Endodermal cell (in vitro differentiated cells): ENCODE measurements at places on chromosomes 13 and 19. TPM values are rescaled to one million over a fixed set of nuclear protein-coding genes. Genes with fewer than 3 reads are reported as not detected.

GRCh38 chr13:59776924-59777690 lies 386.6 kb downstream of the DIAPH3 start:
- peaks cover 33% of the 10 kb centered on the region for H3K36me3 ChIP-seq
- no peaks in the 10 kb centered on the region for H3K4me1 ChIP-seq
- H3K27ac ChIP-seq, result no peak overlapping the region
- H3K4me3 ChIP-seq, result no peak overlapping the region

GRCh38 chr13:48908381-48909055 lies 67.2 kb upstream of the FNDC3A start:
- no peaks in the 10 kb centered on the region for H3K4me1 ChIP-seq
- H3K36me3 ChIP-seq, result no peaks in the 10 kb centered on the region
- H3K27me3 ChIP-seq, result no peaks in the 10 kb centered on the region
- no peak overlapping the region for H3K4me3 ChIP-seq

- no peak overlapping the region for H3K4me3 ChIP-seq
- no peak overlapping the region for H3K27ac ChIP-seq
- no peak for DNase-seq
- peaks cover 5% of the 10 kb centered on the region for H3K27me3 ChIP-seq
- H3K36me3 ChIP-seq, result no peaks in the 10 kb centered on the region
- no peaks in the 10 kb centered on the region for H3K4me1 ChIP-seq
These were observed 3.3 kb downstream of the MTIF3 start for GRCh38 chr13:27446986-27447583.

DNA sequence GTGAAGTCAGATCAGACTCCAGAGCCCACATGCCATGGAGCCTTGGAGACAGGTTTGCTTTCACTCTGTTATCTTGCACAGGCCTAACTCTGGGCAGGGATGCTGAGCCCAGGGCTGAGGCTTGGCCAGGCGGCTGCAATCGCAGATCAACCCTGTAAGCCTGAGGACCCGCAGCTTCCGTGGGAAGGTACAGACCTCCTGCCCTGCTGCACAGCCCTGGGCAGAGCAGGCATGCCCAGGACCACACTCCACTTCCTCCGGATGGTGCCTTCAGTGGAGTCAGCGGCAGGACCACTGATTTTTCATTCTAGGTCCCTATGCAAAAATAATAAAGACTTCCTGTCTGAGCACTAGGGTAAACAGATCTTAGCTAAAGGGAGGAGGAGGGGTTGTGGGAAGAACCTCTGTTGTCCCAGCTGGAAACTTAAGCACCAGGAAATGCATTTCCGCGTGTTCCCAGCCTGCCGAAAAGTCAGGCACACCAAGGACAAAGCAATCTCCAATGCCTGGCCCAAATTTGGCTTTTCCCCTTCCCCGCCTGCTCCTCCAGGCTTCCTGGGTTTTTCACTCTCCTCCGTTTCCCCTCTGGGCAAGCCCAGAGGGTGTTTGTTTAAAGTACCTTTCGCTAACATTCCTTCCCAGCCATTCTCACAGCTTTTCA lies 87.3 kb downstream of the KCTD15 start:
- H3K4me3 ChIP-seq, result peak overlapping the region; percentile 4
- no peaks in the 10 kb centered on the region for H3K27me3 ChIP-seq
- no peaks in the 10 kb centered on the region for H3K36me3 ChIP-seq
- peaks cover 4% of the 10 kb centered on the region for H3K4me1 ChIP-seq

- H3K4me3 ChIP-seq, result no peak overlapping the region
- H3K36me3 ChIP-seq, result no peaks in the 10 kb centered on the region
- no peaks in the 10 kb centered on the region for H3K27me3 ChIP-seq
These were observed 4.4 kb downstream of the CILP2 start for GRCh38 chr19:19542507-19542906.

DNA sequence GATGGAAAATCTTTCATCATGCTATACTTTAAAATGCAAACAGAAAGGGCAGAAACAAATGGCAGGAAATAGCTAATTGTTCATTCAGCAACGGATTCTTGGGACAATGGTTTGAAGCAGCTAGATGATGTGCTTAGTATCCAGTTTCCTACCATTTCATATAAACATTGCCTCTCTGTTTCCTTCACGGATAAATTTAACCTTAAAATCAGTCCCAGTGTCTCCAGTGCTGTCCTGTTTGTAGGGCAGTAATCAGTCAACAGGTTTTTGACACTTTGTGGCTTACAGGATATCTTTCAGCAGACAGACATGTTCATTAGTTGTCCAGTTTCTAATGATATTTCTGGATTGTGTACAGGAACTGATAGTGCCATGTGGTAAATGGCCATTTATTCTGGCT lies 24.7 kb upstream of the RB1 start:
- H3K4me3 ChIP-seq, result no peak overlapping the region
- no peaks in the 10 kb centered on the region for H3K27me3 ChIP-seq
- H3K27ac ChIP-seq, result no peak overlapping the region
- H3K36me3 ChIP-seq, result no peaks in the 10 kb centered on the region

DNA sequence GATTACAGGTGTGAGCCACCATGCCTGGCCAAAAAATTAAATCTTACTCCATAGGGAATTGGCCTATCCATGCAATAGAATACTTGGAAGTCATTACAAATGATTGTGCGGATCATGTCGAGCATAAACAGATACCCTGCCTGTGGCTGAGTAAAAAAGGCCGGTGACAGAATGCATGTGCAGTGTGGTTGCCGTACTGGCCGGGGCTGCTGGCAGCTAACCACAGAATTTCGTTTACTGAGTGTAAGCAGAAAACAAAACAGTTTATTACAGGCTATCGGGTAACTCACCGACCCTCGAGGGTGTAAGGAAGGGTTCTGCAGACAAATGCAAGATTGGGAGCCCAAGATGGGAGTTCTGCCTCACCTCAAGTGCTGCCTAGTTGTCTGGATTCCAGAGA lies 127.7 kb downstream of the ZIC5 start:
- H3K36me3 ChIP-seq, result no peaks in the 10 kb centered on the region
- no peak overlapping the region for H3K4me3 ChIP-seq
- no peak overlapping the region for H3K27ac ChIP-seq
- H3K27me3 ChIP-seq, result no peaks in the 10 kb centered on the region
- H3K4me1 ChIP-seq, result peaks cover 4% of the 10 kb centered on the region

- no peaks in the 10 kb centered on the region for H3K27me3 ChIP-seq
- H3K4me1 ChIP-seq, result no peaks in the 10 kb centered on the region
- H3K36me3 ChIP-seq, result no peaks in the 10 kb centered on the region
- no peak overlapping the region for H3K27ac ChIP-seq
- peak; percentile 90 for DNase-seq
- no peak overlapping the region for H3K4me3 ChIP-seq
These were observed 15.5 kb downstream of the CEACAM1 start for GRCh38 chr19:42512743-42513304.

DNA sequence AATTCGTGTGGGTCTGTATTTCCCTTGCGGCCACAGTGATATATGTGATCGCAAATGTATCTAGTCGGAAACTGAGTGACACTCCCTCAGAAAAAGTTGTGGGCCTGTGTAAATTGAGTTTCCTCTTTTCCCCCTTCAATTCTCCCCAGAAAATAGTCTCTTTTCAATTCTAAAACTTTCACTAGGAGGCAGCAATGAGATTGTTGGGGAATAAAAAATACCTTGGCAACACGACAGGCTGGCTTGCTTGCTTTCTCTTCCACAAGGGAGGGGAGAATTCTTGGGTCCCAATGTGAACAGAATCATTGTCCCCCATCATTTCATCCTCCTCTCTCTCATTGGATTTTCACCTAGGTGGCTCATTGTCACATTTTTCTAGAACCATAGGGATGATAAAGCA lies 3.7 kb upstream of the SOX21 start:
- H3K36me3 ChIP-seq, result no peaks in the 10 kb centered on the region
- H3K4me3 ChIP-seq, result no peak overlapping the region
- H3K4me1 ChIP-seq, result peaks cover 13% of the 10 kb centered on the region
- no peak overlapping the region for H3K27ac ChIP-seq

GRCh38 chr13:94140511-94140910 lies 339.0 kb downstream of the DCT start:
- H3K4me1 ChIP-seq, result peaks cover 5% of the 10 kb centered on the region
- H3K36me3 ChIP-seq, result no peaks in the 10 kb centered on the region
- no peaks in the 10 kb centered on the region for H3K27me3 ChIP-seq

DNA sequence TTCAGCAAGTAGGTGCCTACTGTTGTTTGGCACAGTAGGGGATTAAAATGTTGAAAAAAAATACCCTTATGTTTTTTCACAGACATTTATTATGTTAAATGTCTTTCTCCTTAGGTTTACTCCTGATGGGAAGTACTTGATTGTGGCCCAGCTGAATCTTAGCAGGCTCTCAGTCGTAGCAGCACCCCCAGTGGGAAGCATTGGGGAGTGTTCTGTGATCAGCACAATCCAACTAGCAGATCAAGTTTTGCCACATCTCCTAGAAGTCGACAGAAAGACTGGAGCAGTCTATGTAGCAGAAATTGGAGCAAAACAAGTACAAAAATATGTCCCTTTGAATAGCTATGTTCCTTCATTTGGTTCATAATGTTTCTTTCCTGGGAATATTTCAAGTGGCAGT lies 9.3 kb downstream of the NHLRC3 start:
- peaks cover 9% of the 10 kb centered on the region for H3K36me3 ChIP-seq
- peak; percentile 80 for DNase-seq
- H3K27ac ChIP-seq, result no peak overlapping the region

DNA sequence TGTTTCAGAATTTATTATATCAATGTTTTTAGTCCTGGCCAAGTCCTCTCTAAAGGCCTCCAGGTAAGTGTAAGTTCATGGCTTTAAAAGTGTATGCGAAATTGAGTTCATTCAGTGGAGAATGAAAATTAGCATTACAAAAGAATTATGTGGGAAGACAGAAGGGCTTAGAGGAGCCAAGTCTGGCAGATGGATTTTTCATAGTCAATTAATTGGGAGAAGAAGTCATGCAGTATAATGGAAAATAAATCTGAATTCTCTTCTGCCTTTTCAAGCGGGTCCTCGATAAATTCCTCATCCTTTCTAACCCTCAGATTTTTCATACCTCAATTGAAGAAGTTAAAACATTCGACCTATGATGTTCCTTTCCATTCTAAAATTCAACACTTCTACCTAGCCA lies 394.2 kb downstream of the ITGBL1 start:
- H3K27me3 ChIP-seq, result peaks cover 10% of the 10 kb centered on the region
- H3K27ac ChIP-seq, result no peak overlapping the region
- no peaks in the 10 kb centered on the region for H3K36me3 ChIP-seq
- peaks cover 2% of the 10 kb centered on the region for H3K4me1 ChIP-seq
- H3K4me3 ChIP-seq, result no peak overlapping the region

GRCh38 chr13:25213715-25214114 lies 41.6 kb upstream of the AMER2 start:
- H3K27me3 ChIP-seq, result no peaks in the 10 kb centered on the region
- no peak overlapping the region for H3K27ac ChIP-seq
- no peaks in the 10 kb centered on the region for H3K36me3 ChIP-seq
- H3K4me1 ChIP-seq, result no peaks in the 10 kb centered on the region
- H3K4me3 ChIP-seq, result no peak overlapping the region
- peak; percentile 49 for DNase-seq

DNA sequence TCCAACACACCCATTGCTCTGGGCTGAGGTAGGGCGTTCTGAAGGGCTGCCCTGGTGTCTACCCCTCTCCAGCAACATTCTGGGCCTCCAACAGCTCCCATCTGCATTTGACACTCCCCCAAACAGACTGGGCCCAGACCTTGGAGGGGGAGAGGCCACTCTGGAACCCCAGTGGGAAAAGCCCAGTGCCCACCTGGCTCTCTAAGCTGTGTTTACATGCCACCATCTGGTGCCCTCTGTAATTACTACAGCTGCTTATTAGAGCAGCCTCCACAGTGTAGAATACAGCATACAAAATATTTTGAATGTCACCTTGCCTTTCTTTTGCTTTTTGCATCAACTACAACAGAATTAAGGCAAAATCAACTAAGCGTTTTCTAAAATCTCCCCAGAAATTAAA lies 35.8 kb upstream of the TM9SF2 start:
- H3K4me1 ChIP-seq, result no peaks in the 10 kb centered on the region
- no peaks in the 10 kb centered on the region for H3K36me3 ChIP-seq
- H3K4me3 ChIP-seq, result no peak overlapping the region
- H3K27ac ChIP-seq, result no peak overlapping the region
- H3K27me3 ChIP-seq, result no peaks in the 10 kb centered on the region

- H3K27me3 ChIP-seq, result no peaks in the 10 kb centered on the region
- peak; percentile 93 for DNase-seq
- H3K4me1 ChIP-seq, result no peaks in the 10 kb centered on the region
- no peaks in the 10 kb centered on the region for H3K36me3 ChIP-seq
- peak overlapping the region; percentile 56 for H3K4me3 ChIP-seq
These were observed 7.5 kb downstream of the EMP3 start for GRCh38 chr19:48332662-48333466.

IL11 gene
- total RNA-seq, result 1.7 and 2.3 TPM in 2 replicates

C19orf81 gene
- total RNA-seq, result 11.3 and 12.5 TPM in 2 replicates

ZNF471 gene
- 2.7 to 3.8 TPM (median 3.1 TPM) in 3 replicates for total RNA-seq

ZNF677 gene
- total RNA-seq, result 56.4 and 56.5 TPM in 2 replicates

RFPL4A gene
- not detected in 2 replicates for total RNA-seq

B3GNT3 gene
- total RNA-seq, result 0.38 to 1.2 TPM (median 1.2 TPM) in 3 replicates

MBD3L1 gene
- not detected in 2 replicates for total RNA-seq

ZNF681 gene
- total RNA-seq, result 3.2 to 4.1 TPM (median 3.5 TPM) in 3 replicates

SYDE1 gene
- 12.2 to 28.8 TPM (median 13.9 TPM) in 3 replicates for total RNA-seq

RFPL4AL1 gene
- not detected in 3 replicates for total RNA-seq
